ENCODE measurements at places on chromosomes 6 and 20.

GRCh38 chr6:6629402-6629801 is 40.9 kb downstream of the LY86 start:
- DNase-seq: no peak

- DNase-seq: no peak
Observed at GRCh38 chr6:148501178-148501590, 158.5 kb downstream of the SASH1 start.

DNA sequence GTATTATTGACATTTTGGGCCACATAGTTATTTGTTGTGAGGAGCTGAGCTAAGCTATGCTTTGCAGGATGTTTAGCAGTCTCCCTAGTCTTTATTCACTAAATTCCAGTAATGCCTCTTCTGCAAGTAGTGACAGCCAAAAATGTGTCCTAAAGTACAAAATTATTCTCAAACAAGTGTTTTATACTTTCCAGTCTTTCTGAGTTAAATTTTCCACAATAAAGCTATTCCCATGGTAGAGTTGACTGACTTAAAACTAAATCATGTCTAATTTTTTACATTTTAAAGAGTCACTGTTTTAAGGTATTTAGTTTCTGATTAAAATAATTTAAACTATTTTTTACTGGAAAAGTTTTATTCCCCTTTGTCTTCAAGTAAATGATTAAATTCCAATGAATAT is 717.8 kb upstream of the HS3ST5 start:
- no peak for DNase-seq

- no peak for DNase-seq
Observed at GRCh38 chr6:93418033-93418407, 1.3 kb downstream of the EPHA7 start.

- no peak for DNase-seq
Observed at GRCh38 chr20:36102306-36102705, 52.2 kb upstream of the EPB41L1 start.

DNA sequence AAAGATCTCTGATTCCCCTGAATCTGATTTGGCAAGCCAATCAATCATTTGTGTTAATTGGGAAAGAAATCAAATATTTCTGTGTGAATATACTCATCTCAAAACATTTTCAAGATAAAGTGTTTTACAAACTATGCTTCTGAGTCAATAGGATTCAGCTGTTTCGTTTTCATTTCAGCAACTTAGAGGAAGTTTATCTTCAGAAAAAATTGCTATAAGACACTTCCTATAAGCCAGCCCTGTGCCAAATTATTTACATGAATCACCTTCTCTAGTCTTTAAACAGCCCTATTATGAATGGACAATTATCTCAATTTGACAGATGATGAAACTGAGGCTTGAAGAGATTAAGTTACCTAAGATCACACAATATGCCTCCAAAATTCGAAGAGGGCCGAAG is 10.9 kb downstream of the DEFB129 start:
- DNase-seq: no peak

DNA sequence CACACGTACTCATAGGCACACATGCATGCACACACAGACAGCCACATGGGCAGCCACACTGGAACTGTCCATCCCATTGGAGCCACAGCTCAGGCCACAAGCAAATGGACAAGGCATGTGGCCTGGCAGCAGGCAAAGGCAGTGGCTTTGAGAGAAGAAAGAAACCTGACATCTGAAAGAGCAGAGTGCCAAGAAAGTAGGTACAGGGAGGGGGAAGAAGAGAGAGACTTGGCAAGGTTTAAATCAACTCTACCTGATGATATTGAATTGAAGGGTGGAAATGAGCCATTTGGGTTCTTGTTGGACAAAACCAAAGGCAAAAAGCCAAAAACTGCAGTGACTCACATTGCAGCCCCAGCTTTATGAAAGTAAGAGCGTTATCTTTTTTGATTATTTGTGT is 142.7 kb downstream of the PCSK2 start:
- DNase-seq: no peak

DNA sequence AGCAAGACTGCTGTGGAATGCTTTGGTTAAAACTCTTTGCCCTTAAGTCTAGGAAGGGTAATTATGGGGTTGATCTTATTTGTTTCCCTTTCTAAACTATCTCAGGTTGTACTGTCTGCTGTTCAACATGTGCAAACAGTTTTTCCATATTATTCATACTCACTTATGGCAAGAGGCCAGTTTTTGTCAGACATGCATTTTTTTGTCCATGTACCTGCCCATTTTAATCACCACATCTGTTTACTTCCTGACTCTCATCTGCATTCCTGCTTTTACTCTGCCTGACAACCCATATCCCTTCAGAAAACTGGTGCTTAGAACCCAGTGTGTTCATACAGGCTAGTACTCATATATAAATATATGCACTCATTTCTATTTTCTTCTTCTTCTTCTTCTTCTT is 80.3 kb downstream of the LPA start:
- no peak for DNase-seq

- no peak for DNase-seq
Observed at GRCh38 chr6:13400772-13401171, 72.4 kb upstream of the TBC1D7 start.

DNA sequence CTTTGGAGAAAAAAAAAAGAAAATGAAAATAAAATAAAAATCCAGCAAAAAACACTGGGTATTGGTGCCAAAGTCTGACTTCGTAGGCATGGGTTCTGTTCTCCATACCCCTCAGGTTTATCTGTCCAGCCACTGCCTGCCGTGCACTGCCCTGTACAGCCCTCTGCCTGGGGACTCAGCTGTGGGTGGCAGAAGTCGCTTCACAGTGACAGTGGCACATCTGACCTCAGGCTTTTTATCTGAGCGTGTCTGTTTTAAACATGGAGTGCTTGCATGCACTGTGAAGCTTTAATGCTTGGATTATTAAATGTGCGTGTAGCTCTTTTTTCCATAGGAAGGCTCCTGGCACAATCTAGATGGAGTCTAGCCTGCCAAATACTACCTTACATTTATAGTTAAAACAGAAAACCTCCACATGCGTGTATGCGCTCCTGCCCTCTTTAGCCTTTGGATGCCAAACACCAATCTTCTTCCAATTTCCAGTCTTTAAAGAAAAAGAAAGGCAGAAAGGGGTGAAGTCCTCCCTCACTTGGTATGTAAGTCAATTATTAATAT is 375.5 kb downstream of the UTRN start:
- no peak for DNase-seq

DNA sequence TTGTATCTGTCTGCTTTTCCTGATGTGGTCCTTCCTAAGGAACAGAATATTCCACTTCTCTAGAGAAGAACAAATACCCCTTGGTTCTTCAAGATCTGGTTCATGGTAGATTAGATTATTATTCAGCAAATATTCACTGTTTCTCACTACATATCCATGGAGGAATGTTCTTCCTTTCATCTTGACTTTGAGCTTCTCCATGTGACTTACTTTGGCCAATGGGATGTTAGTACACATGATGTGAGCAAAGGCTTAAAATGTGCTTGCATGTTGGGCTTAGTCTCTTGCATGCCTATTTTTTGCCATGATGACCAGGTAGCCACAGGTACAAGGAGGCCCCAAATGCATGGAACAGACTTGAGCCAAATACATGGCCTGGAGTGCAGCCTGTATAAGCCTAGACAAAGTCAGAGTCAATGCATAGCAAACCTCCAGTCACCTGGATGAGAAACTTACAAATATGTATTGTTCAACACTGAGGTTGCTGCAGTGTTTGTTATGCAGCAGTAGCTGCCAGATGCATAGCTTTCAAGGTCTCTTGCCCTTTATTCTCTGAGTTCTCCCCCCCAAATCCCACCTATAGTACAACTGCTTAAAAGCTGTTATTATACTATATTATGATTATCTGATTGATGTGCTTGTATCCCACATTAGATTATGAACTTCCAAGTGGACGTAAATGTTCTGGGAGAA is 50.0 kb upstream of the CHD6 start:
- DNase-seq: no peak

- no peak for DNase-seq
Observed at GRCh38 chr6:56852260-56853010, 102.5 kb upstream of the BEND6 start.

GRCh38 chr6:166960609-166960978 is 4.2 kb upstream of the RNASET2 start:
- no peak for DNase-seq

All from non-pigmented ciliary epithelial cell (primary cell).